Substantia nigra (tissue), 51 donors: ENCODE measurements at places on chromosomes 5 and 9.

DNA sequence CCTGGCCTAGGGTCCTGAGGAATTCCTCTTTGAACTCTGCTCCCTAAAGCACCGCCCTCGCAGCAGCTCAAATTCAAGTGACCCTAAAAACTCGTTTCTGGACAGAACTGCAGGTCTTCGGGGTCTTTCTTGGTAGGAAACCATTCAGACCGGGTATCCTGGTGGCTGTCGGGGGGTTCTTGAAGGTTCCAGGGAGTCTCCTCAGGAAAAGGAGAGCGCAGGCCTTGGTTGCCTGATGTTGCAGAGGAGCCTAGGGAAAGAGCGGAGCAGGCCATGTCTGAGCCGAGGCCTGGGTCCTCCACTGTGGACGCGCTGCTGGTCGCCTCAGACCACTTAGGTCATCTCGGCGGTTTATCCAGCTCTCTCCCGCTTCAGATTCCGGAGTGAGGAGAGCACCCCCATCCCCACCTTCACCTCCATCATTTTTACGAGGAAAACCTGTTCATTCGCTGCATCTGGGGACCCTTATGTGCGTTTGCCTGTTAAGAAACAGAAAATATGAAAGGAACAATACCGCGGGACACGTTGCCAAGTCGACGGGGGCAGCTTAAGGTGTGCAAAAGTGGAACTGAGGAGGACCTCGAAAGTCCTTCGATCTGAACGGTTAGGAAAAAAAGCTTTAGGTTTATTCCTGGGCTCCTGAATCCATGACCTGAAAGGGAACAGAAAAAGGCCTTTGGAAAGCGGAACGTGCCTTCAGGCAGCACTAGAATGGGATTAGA lies 299.4 kb downstream of the PARP8 start:
- no peak for DNase-seq

DNA sequence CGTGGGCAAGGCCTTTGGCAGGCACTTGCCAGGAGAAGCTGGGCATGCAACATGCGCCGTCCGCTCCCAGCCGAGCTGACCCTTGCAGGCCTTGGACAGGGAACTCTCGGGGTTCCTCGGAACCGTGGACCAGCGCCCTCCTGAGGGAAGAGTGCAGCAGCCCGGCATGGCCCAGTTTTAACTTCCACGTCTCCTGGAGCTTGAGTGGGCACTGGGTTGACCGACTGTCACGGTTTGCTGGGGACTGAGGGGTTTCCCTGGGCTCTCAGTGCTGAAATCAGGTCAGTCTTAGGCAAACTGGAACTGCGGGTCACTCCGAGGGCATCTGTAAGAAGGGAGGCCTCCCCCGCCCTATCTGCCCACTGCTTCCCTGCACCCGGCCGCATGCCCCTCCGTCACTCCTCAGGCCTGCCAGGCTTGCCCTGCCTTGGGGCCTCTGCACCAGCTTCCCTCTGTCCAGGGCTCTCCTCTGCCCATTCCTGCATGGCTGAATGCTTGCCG lies 87.0 kb upstream of the PHYKPL start:
- no peak for DNase-seq

DNA sequence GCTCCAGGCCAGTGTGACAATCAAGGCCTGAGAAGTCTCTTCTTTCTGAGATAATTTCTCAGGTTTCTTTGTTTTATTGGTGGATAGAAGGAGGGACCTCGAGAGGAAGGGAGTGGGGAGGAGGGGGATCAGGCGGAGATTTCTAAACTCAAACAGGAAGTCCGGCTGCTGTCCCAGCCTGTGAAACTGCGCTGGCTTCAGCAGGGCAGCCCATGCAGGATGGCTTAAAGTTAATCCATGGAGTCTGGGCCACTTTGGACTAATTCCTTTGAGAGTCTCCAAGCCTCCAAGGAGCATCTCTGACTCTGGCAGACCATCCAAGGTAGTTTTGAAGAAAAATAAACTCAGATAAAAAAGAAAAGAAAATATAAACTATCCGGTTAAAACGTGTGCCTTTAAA lies 378.5 kb downstream of the MLLT3 start:
- DNase-seq: no peak

DNA sequence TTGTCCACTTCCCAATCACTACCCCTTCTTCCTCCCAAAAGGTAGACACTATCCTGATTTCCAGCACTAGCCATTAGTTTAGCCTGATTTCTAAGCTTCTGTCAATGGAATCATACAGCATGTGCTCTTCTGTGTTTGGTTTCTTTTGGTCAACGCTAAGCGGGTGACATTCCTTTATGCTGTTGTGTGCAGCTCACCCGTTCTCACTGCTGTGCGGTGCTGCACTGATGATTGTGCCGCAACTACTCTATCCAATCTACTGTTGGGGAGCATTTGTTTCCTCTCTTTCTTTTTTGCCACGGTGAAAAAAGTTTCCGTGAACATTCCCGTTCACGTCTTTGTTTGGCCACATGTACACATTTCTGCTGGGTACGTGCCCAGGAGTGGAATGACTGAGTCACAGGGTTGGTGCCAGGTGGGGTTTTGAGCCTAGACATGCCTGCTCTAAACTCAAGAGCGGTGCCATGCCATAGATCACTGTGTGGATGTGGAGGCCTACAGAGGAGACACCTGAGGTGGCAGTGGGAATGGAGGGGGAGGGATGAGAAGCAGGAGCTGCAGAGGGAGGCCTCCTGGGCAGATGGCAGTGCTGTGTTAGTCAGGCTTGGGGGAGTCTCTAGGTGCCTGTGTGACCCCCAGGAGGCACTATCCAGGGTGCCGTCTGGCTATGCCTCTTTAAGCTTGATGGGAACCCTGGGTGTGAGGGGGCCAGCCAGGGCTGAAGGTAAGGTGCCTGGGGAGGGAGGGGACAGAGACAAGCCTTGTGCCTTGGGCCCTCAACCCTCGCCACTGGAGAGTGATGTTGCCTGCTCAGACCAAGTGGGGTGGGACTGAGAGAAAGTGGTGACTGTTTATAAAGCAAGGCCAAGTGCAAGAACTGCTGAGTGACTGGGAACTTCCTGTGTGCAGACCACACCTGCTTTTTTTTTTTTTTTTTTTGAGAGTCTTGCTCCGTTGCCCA lies 11.4 kb upstream of the ANKRD33B start:
- no peak for DNase-seq

GRCh38 chr5:172455511-172456061 lies 1.3 kb upstream of the SH3PXD2B start:
- no peak for DNase-seq

GRCh38 chr9:97558701-97559101 lies 57.2 kb downstream of the TMOD1 start:
- DNase-seq: peak; percentile 10

DNA sequence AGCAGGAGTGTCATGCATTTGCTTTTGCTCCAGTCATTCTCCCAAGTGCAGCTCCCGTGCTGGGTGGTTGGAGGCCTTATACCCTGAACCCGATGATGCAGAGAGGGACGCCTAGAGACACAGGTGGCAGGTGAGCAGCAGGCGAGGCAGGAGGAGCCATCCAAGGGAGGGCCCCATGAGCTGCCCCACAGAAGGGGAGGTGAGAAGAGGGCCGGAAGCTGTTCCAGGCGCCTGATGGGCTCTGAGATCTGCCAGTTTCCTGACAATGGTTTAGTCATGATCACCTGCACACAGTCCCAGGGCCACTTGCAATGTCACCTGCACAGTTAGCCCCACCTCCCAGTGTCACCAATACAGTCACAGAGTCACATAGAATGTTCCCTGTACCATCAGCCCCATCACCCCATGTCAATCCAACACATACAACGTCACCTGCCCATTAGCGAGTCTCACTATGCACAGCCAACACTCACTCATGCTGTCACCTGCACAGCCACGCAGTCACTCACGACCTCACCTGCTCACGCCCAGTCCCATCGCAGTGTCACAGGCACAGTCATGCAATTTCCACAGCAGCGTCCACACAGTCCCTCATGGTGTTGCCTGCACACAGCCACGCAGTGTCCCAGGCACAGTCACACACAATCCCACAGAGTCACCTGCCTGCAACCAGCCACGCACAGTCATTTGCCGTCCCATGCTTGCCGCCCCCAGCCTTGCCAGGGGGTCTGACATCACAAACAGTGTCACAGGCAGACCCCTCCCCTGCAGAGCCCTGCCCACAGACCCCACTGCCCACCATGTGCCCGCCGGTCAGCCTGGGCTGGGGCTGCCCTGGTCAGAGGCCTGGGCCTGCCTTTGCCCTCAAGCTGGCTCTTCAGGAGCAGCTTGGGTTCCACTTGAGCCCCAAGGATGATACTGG lies 113.4 kb downstream of the LHX2 start:
- DNase-seq: no peak

- no peak for DNase-seq
Observed at GRCh38 chr5:51484326-51484725, 101.1 kb downstream of the ISL1 start.

- DNase-seq: peak; percentile 80
Observed at GRCh38 chr9:127942216-127943010, 4.8 kb upstream of the DPM2 start.

DNA sequence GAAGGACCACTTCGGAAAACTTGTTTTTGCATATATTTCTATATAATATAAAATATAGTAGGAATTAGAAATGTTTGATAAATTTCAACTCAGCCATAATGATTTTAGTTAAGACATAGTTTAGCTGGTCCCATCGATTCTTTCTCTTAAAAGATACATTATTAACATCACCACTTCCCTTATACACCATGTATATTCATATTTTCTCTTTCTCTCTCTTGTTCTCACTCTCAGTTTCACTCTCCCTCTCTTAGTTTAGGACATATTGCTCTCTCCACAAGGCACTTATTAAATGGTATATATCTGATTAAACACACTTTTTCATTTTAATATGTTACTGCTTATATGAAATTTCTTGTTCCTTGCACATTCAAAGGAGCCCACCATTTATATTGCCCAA lies 90.1 kb upstream of the RASEF start:
- no peak for DNase-seq

DNA sequence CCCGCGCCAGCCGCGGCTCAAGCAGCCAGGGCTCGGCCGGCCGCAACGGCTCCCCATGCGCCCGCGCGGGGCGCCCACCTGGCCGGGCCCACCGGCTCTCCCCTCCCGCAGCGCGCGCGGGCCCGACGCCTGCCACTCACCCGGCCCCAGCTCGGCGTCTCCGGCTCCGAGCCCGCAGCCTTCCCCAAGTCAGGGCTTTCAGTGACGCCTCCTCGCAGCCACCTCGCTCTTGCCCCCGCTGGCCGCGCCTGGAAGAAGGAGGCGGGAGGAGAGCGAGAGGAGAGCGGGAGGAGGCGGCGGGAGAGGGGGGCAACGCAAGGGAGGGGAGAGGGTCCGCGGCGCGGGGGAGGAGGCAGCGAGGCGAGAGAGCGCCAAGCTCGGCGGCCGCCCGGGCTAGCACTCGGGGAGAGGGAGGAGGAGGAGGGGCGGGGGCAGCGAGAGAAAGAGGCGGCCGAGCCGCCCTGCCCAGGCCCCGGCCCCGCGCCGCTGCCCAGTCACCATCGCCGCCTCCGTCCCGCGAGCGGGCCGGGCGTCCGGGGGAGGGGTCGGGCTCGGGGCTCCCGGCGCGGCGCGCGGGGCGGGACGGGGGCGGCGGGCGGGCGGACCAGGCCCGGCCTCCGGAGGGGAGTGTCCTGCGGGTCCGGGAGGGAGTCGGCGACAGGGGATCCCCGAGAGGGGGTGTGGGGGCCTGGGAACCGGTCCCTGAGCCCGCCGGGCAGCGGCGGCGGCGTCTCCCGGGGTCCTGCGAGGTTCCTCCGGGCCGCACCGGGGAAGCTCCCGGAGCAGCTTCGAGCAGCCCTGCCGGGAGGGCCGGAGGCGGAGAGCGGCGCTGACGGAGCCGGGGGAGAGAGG lies at the start of gene LHFPL2:
LHFPL2 (minus strand) TSS at position 414 of the 852 bp plus-strand sequence. CDS start 138,559 bp downstream, outside the sequence.
- peak; percentile 37 for DNase-seq

GRCh38 chr5:66661149-66661548 lies 65.0 kb downstream of the MAST4 start:
- DNase-seq: no peak

DNA sequence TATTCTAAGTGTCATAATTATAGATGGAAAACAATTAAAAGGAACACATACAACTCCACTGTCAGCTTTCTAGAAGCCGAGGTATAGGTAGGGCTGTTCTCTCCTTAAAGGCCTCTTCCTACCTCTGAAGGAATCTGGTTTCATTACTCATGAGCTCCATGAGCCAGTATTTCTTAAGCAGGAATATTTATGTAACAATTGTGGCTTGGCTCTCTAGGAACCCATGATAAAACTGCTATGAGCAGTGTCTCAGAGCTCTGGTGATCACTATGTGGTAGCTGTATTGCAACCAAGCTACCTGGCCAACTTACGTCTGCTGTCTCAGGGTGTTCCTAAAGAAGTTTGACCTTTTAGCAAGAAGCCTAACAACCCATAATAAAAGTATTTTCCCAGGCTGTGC lies 157.7 kb downstream of the CEP120 start:
- no peak for DNase-seq

DNA sequence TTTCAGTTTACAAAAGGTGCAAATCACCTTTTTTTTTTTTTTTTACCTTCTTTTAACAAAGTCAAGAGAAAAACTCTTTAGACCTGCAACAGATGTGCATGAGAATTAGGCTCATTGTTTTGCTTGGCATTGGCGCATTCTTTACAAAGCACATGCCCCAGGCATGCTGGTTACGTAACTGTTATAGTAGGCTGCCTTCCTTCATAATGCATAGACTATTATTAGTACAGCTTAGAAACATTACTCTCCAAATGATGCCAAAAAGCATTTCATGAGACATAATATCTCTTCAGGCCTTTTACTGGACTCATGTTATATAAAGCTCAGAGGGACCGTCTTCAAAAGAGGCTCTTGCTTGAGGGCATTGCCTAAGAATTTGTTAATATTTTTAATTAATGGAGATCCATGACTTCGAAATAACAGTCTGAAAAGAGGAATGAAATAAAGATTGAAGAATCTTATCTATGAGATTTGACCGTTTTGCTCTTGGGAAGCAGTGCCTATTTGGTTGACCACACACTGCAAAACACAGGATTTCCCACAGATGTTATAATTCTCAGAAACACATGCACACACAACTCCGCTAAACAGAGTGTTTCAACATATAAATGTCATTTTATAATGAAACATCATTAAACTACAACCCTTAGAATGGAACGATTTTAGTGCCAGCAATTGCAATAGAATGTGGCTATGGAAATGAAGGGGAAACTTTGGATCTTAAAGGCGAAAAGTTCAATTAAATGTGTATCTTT lies 478.7 kb downstream of the PRR16 start:
- DNase-seq: no peak

GRCh38 chr9:131963072-131964030 lies 116.3 kb downstream of the MED27 start:
- DNase-seq: no peak

GRCh38 chr9:17864951-17865350 lies 286.1 kb downstream of the SH3GL2 start:
- DNase-seq: no peak

DNA sequence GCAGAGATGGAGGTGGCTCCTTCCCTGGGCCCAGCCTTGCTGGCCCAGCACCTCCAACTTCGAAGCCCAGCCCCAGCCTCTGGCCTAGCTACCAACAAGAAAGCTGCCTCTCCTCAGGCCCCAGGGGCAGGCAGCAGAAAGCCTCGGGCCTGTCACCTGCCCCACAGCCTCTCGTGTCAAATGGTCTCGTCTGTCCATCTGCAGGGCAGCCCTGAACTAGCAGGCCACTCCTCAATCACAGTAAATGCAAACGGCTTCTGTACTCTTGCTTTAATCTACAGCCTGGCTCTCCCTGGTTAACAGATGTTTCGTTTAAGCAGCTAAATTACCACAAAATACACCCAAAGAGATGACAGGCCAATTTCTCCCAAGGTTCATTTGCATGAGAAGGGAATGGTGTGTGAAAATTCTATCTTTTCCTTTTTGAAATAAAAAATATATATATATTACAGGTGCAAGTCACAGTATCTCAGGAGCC lies 21.5 kb downstream of the VAV2 start:
- DNase-seq: no peak

GRCh38 chr9:129209109-129209508 lies 31.0 kb upstream of the IER5L start:
- no peak for DNase-seq

- no peak for DNase-seq
Observed at GRCh38 chr9:125361837-125362531, 100.4 kb downstream of the GAPVD1 start.
